ENCODE measurements at places on chromosomes 16 and 17.

DNA sequence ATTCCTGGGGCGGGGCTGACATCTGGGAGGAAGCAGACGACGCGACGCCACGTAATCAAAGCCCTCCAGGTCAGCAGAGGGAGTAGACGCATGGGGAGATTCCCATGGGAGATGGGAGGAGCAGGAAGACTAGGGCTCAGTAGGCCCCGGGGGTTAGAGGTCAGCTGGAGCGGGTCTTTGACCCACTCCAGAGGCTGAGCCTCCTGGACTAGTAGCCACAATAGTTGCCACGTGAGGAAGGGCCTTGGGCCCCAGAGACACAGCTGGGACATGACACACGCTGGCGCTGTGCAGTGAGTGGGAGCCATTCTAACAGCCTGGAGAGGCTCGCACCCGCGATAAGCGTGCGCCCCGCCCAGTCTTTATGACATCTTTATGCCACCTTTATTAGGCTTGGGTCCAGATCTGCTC lies 95.7 kb upstream of the AMZ2 start:
- no peak for DNase-seq

GRCh38 chr16:19182481-19182880 lies 14.4 kb downstream of the SYT17 start:
- no peak for DNase-seq

DNA sequence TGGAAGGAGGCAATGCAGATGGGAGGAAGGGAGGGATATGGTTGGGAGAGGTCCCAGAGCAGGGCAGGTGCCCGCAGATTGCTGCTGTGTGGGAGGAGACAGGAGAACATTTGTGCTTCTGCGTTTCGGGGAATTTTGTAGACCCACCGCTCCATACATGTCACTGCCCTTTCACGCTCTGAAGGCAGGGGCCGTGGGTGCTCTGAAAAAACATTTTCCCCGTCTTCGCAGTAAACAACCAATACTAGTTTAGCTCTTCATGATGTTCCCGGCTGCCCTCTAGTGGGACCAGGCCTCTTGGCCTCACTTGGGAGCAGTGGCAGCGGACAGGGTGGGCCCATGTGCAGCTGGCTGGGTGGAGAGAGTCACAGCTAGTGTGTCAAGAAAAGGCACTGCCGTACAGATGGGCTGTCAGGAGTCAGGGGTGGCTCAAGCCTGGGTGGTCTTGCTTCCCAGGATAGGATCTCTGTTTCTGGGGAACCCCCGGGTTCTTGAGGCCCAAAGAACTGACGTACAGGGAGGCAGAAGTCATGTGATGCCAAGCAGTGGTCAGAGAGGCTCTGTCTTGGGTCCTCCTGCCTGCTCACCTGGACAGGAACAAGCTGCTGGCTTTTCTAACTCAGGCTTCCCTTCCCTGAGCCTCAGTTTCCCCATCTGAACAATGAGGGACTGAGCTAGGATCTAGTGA lies 46.5 kb upstream of the CPNE2 start:
- DNase-seq, result peak; percentile 20

DNA sequence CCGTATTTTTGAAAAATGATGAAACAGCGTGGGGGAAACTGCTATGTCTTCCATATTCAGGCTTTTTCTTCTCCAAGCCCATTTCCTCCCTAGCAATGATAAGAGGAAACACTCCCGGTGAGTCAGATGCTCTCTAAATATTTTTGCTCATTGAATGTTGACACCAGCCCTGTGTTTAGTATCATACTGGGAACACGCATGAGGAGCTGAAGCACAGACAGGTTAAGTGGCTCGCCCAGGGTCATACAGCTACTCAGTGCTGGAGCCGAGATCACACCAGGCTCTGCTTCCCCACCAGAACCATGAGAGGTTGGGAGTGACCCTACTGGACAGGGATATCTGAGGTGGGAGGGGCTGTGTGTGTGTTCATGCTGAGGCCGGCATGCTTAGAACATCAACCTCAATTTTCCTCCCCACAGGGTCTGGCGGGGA lies 37.8 kb upstream of the ADGRG1 start:
- no peak for DNase-seq

GRCh38 chr17:44995436-44996001 lies 27.4 kb upstream of the C1QL1 start:
- DNase-seq, result no peak

DNA sequence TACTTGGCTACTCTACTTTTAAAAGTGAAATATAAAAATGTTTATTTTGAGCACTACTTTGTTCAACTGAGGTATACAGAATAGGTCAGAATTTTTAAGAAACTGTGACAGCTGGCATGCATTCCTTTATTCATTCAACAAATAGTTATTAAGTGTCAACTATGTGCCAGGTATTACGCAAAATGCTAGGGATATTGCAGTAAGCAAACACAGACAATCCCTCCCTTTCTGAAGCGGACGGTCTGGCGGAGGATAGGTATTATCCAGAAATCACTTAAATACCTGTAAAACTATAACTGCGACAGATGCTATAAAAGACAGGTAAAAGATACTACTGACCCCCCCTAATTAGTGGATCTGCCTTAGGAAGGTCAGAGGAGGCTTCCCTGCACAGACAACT lies 26.1 kb downstream of the METTL16 start:
- no peak for DNase-seq

DNA sequence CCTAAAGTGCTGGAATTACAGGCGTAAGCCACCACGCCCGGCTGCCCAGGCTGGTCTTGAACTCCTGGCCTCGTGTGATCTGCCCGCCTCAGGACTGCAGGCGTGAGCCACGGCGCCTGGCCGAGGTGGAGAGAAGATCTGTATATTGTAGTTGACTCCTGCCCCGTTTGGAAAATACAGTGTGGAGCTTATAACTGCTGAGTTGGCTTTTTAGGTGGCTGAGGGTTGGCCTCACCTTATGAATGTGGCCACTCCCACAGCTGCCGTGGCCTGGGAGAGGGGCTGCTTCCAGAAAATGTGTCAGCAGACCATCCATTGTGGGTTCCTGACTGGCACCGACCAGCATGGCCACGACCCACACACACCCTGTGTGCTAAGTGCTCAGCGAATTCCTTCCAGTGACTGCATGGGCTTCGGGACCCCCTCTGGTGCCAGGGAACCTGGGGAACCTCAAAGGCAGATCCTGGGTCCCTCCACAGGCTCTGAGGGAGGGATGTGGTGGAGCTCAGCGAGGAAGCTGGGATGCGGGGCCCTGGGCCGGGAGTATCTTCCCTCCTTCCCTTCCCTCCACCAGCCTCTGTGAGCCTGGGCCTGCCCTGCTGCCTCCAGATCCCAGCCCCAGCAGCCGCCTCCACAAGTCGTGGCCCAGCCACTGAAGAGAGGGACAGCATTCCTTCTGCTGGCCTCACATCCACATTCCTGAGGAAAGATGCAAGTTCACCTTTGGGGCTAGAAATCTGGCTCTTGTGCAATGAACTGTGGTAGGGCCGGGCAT lies 10.9 kb upstream of the RAB11FIP3 start:
- DNase-seq, result no peak

GRCh38 chr16:11435576-11435975 lies 90.3 kb downstream of the RMI2 start:
- no peak for DNase-seq

DNA sequence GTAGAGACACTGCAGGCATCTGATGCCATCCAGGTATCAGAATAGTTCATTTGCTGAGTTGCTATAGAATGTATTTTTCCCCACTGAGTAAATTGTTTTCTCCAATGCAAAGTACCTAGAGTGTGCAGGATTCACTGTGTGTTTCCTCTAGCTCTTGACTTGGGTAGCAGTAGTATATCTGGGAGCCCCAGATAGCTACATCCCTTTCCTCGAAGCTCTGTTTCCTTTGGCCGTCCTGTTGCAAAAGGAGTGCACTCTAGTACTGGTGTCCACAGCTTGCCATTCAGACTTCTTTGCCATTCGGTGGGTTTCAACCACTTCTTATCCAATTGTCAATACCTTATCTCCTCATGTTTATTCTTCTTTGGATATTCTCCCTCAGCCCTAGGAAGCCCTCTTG lies 12.8 kb downstream of the ABCA8 start:
- no peak for DNase-seq

GRCh38 chr17:73492821-73493814 lies 151.1 kb downstream of the SDK2 start:
- no peak for DNase-seq

- DNase-seq, result no peak
Measured at GRCh38 chr16:3035289-3035971, 1.3 kb downstream of the BICDL2 start.

- no peak for DNase-seq
Measured at GRCh38 chr17:4968486-4969046, 949 bp upstream of the SPAG7 start.

GRCh38 chr17:61002316-61002736 lies 324.7 kb downstream of the BCAS3 start:
- no peak for DNase-seq

DNA sequence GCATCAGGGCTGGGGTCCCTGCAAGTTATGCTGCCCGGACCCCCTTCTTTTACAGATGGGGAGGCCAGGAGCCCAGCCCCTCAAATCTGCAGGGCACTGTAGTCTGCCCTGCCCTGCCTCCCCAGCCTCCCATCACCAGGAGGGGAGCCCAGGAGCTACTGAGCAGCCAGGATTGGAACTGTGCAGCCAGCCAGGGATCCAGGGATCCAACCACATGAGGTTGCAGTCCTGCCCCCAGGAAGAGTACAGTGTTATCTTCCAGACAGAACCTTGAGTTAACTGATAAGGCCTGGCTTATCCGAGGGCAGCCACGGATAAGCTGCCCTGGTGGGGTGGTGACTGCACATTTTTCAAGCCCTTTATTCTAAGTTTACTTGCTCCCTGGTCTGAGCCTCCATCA lies 11.4 kb upstream of the NDRG4 start:
- no peak for DNase-seq

DNA sequence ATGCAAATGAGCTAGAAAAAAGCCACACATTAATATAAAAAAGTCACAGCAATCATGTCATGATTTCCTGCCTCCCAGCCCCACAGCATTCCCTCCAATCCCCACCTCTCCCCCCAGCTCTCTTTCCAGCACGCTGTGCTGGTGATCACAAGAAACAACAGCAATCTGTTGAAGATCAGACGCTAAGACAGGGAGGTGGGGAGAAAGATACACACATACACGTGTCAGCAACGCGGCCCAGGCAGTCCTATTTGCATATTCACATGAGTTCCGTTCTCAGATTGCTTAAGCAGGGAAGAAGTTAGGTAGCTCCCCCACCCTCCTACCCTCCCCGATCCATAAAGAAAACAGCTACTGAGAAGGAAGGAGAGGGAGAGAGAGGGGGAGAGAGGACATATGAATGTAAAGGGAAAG lies 405.5 kb upstream of the PSMD7 start:
- peak; percentile 38 for DNase-seq

DNA sequence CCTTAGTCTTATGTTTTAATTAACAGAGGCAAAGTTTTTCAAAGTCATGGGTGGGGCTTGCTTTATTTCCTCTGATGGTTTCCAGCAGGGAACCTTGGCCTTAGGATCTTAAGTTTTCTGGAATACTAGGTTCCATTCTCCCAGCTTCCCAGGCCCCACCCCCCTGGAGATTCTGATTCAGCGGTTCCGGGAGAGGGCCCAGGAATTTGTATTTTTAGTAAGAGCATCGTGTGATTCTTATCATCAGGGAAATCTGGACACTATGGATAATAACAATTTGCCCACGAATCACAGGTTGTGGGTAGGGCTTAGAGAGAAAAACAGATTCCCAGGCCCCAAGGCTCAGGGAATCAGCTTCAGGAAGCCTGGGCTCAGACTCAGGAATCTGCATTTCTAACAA lies 263.6 kb downstream of the NTN1 start:
- no peak for DNase-seq

DNA sequence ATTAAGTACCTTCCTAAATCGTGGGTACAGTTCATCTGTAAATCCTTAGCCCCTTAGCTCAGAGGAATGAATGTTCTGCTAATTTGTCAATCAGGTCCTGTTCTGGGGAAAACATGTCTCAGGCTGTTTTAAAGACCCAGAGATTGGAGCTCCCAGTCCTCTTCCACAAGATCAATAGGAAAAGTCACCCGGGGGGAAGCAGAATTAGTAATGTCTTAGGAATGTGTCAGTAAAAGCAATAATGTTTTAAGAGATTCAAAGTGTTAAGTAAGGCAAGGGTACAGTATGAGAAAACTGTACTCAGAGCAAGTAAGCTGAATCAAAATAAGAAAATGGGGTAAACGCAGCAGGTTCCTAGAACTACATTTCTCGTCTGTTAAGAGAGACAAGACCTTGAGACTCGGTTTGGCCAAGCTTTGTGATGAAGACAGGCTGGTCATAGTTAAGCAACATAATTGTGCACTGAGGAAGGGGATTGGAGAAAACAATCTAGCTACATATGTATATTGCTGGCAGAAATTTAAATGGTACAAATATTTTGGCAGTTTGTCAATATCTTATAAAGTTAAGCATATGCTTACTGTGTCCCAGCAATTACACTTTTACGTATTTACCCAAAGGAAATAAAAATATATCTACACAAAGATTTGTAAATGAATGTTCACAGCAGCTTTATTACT lies 192.9 kb upstream of the C17orf78 start:
- DNase-seq, result no peak

GRCh38 chr17:31470592-31470991 lies 79.1 kb downstream of the RAB11FIP4 start:
- no peak for DNase-seq

GRCh38 chr17:56658648-56659047 lies 65.1 kb downstream of the NOG start:
- DNase-seq, result no peak

- no peak for DNase-seq
Measured at GRCh38 chr17:74361230-74362068, at the start of gene BTBD17. BTBD17 (minus strand) TSS chr17:74361868; CDS start chr17:74361819, 49 bp downstream.

DNA sequence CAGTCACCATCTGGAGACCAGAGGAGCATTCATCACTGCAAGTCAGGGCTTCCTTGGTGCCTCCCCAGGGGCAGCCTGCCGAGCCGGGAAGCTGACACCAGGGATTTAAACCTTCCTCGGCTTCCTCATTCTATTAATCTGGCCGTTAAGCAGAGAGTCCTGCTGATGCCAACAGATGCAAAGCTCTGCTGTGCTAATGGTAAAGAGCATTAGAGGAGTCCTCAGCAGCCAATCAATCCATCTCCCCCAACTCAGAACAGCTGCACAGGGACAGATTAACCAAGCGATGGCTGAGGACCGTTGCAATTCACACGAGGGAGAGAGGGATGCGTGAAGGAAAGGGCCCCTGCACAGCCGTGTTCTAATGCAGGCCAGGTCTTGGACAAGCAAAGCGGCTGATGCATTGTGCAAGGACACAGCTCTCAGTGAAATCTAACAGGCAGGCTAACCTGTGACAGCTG lies 116.6 kb downstream of the XYLT1 start:
- DNase-seq, result no peak

DNA sequence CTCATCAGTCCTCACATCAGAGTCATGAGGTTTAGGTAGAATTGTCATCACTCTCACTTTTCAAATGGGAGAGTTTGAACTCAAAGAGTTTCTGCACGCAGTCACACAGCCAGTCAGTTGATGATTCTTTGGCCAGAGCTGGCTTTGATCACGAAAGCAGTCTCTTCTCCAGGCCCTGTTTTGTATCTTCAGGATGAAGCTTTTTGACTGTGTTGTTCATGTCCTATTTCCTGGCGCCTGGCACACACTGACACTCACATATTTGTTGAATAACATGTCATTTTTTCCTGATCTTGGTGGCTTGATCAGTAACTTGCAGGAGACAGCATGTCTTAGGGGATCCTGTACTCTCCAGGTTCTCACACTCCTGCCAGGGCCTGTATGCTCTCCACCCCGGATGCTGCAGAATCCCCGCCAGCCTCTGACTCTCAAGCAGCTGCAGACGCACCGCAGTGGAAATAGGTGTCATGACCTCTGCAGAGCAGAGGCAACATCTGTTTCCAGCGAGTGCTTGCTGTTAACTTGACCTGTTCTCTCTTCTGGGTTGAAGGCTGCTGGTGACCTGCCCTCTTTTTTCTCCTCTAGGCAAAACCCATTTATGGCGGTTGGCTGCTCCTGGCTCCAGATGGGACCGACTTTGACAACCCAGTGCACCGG lies 33.0 kb downstream of the MPRIP start:
- DNase-seq, result no peak

Measured in iPS DF 19.7 (cell line).